ENCODE measurements at places on chromosomes 6 and 20.
A peak's percentile ranks its signal among the peaks of the same experiment; 100 is the strongest.

DNA sequence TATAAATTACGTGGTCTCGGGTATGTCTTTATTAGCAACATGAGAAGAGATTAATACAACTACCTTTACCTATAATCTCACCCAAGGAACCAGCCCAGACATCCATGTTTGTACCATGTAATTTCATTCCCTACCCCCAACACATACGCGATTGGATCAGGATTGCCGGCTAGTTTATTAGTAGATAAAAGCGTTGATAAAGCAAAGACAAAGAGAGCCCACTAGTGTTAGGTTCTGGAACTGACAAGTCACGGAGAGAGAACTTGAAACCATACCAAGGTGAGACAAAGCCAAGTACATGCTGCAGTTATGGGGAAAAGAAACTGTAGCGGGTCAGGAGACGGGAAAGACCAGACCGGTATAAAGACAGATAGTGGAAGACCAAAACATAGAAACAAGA, 37.4 kb upstream of the FAM135A start:
- DNase-seq: no peak

- DNase-seq: no peak
Observed at GRCh38 chr20:37351689-37352607, 6.0 kb downstream of the SRC start.

- DNase-seq: no peak
Observed at GRCh38 chr6:45323656-45324224, 4.4 kb upstream of the RUNX2 start.

DNA sequence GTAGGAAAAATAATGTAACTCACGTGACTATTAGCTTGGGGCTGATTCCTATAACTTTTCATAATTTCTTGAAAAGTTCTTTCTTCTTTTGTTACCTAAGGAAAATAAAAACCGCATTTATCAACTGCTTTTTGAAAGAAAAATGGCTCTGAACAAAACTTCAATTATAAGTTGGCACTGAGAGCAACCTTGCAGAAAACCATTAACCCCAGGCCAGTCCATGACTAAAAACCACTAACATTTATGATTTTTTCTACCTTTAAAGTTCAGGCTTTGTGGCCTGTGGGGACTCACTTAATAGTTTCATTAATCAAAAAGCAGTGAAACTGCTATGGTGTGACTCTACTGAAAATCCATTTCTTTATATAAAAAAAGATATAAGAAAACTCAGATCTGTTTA, 69.1 kb upstream of the SAMHD1 start:
- DNase-seq: no peak

DNA sequence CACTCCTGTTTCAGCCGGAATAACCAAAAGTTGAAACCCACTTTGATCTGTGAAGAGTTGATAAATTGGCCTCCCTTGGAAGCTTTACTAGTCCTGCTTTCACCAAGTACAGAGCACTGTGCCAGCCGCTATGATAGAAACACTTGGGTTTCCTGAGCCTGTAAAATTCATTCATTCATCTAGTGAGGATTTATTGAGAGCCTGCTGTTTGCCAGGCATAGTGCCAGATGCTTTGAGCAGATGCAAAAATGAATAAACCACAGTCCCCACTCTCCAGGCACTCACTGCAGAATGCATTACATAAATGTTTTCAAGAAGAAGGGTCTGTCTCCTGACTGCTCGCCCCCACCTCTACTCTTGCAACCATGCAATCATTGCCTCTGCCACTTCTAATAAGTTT, 25.3 kb upstream of the TMEM217 start:
- DNase-seq: no peak

GRCh38 chr20:17995967-17996819, 27.4 kb downstream of the MGME1 start:
- no peak for DNase-seq

DNA sequence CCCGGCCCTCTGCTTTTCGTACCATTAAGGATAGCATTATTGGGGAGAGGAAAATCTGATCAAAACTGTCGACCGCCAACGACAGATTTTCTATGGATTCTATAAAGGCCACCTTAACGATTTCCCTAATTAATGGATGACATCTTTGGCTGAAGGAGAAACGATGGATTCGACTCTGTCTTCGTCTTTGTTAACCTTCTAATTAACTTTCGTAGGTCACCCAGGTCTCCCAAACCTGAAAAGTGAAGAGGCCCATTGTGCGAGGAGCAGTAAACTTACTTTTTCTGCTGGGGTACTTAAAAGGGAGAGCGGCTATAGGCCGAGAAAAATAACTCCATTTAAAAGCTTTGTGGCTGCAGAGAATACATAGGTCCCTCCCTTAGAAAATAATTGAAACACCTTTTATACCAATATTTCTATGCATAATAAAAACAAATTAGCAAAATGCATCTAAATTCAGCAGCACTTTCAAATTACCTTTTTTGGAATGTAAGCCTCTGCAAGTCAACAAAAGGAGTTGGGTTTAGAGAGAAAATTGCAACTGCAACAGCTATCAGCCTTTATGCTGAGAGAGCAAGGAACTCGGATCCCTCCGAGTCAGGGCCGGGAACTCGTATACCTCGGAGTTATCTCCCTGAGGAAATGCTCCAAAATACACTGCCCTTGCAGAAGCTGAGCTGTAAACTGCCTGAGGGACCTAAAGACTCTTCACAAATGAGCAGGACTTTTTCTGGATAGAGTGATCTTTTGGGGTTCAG, 31.4 kb upstream of the NR2E1 start:
- DNase-seq: no peak

GRCh38 chr20:64247307-64247618, 8.3 kb upstream of the PCMTD2 start:
- no peak for DNase-seq

GRCh38 chr6:143026696-143027449, 33.8 kb upstream of the AIG1 start:
- DNase-seq: no peak

- DNase-seq: no peak
Observed at GRCh38 chr6:170159022-170159965, 131.6 kb downstream of the DLL1 start.

- DNase-seq: no peak
Observed at GRCh38 chr20:62396367-62397239, 9.7 kb downstream of the RPS21 start.

GRCh38 chr20:17967521-17968365, 851 bp downstream of the SNX5 start:
- DNase-seq: peak; percentile 42

DNA sequence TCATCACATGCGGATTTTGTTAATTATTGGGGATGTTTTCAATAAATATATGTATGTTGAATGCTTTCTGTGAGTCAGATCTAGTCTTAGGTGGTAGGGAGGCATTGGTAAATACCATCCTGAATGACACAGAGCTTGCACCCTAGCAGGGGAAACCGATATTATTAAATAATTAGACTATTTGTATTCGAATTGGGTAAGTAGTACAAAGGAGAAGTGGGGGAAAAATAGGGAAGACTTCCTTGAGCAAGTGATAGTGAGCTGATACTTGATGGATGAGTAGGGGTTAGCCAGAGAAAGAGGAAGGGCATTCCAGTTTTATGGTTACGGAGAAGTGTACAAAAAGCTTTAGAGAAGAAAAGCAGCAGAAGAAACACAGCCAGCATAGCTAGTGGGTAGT, 1.5 kb downstream of the RIOK1 start:
- no peak for DNase-seq

DNA sequence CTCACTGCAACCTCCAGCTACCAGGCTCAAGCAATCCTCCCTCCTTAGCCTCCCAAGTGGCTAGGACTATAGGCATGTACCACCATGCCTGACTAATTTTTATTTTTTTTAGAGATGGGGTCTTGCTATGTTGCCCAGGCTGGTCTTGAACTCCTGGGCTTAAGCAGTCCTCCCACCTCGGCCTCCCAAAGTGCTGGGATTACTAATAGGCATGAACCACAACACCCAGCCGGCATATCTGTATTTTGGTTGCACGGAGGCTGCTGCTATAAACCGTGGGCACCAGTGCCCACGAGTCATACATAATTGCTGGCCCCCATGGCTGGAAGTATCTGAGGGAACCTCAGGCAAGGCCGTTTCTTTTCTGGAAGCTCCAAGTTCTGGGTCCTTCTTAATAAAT, 18.3 kb upstream of the ADRM1 start:
- no peak for DNase-seq

GRCh38 chr6:129251669-129252376, 368.9 kb downstream of the LAMA2 start:
- no peak for DNase-seq

GRCh38 chr6:7131390-7131789, 23.6 kb downstream of the RREB1 start:
- no peak for DNase-seq

DNA sequence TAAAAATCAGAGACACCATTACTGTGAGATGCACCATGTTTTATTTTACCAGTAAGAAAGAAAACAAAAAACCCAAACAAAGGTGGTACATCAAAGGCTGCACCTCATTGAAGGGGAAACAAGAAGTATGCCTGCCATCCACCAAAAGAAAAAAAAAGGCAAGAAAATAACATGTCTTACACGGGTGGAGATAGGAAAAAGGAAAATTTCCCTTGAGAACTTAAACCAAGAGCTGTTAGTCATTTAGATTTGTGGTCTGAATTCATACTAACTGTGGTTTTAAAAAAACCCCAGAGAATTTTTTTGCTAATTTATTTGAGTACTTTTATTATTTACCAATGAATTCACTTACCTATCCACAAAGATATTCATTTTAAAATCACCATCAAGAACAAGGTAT, 144.0 kb downstream of the LRRC1 start:
- no peak for DNase-seq

DNA sequence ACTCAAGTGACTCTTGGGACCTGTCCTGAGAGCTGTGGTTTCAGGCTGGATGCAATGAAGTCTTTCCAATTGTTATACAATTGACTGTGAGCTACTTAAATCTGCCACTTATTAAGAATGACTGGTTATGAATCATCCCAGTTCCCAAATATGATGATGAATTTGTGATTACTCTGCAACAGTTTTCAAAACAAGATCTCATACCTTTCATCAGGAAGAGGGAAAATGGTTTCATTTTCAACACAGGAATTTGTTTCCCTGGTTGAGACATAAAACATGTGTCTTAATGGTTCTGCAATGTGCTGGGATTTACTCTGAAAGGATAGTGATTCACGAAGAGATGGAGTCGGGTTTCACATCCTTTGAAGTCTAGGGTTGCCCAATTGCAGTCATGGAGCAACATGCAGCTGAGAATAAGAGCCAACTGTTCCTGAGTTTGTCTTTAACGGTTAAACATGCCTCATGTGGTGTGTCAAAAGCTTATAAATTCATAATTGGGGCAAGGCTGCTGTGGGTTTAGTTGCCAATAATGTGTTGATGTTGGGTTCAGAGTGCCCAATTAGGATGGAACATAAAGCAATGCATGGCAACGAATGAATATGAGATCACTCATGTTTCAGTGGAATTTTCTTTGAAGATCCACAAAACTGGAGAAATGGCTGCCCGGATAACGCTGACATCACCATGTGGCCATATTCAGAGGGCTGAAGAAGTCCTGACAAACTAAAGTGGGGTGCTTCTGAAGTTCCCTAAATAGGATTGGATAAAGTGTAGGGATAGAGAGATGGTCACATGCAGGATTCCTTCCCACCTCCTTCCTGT, 41.0 kb downstream of the CYP24A1 start:
- no peak for DNase-seq

DNA sequence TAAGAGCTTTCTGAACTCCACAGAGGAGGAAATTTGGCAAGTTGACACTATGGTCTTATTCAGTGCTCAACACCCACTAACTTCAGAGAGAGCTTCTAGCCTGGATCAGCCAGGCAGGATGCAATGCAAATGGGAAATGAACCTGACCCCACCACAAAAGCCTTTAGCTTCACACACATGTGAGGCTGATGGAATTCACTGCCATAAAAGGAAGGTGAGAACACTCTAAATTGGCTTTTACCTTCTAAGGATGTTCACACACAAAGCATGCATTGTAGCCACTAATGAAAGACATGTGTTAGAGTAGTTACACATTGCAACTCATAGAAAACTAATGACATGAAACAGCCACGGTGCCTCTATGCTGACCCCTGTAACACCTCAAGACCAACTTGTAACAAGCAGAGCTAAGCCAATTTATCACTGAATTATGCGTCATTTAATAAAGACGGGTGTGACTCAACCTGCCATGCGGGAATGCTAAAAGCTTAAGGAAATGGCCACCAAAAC, 262.1 kb downstream of the HACE1 start:
- no peak for DNase-seq

Measured in activated naive CD4-positive, alpha-beta T cell (primary cell).